NCI-H2171 (cell line): ENCODE measurements at places on chromosomes 5 and 9.

DNA sequence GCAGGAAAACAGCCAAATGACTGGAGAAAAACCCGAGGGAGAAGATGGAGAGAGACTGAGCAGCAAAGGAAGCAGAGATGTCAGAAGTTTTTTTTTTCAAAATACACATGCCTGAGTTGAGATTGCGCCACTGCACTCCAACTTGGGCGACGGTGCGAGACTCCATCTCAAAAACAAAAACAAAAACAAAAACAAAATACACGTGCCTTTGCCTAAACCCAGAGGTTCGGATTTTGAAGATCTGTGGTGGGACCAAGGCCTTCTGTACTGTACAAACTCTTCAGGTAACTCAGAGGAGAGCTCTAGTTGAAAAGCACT is 38.8 kb upstream of the FBXW11 start:
- DNase-seq = no peak

- no peak for DNase-seq
Measured at GRCh38 chr5:115194676-115195075, 25.0 kb upstream of the TRIM36 start.

DNA sequence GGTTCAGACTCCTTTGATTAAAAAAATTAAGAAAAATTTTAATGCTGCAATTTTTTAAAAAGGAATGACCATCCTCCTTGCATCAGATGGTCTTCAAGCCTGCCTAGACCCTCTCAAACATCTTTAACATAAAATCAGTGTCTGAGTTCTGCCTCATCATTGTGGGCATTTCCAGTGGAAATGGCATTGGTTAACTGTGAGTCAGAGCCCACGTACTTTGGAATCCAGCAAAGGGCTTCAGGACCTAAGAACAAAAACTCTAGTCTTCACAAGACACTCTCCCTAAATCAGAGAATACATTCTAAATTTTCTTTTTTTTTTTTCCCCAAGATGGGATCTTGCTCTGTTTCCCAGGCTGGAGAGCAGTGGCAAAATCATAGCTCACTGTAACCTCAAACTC is 9.4 kb upstream of the C5orf15 start:
- DNase-seq = no peak

GRCh38 chr5:62287237-62287636 is 18.8 kb upstream of the KIF2A start:
- DNase-seq = no peak

- DNase-seq = no peak
Measured at GRCh38 chr9:77028478-77028877, 9.0 kb downstream of the FOXB2 start.

DNA sequence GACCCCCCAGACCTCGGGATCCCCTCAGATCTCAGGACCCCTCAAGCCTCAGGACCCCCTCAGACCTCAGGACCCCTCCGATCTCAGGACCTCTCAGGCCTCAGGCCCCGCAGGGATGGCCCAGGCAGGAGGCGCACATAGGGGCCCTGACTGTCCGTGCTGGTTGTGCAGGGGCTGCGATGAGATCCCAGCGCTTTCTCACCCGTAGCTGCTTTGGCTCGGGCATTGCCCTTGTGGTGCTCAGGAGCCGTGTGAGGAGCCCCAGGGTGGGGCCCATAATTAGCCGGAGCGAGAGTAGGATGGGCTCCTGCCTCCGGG is 680 bp upstream of the LPCAT1 start:
- DNase-seq = no peak

- peak; percentile 31 for DNase-seq
Measured at GRCh38 chr5:132190161-132190817, 37.4 kb downstream of the P4HA2 start.

GRCh38 chr9:16316456-16316855 is 554.0 kb downstream of the BNC2 start:
- DNase-seq = peak; percentile 13

- no peak for DNase-seq
Measured at GRCh38 chr9:100131875-100132430, 32.9 kb downstream of the INVS start.

DNA sequence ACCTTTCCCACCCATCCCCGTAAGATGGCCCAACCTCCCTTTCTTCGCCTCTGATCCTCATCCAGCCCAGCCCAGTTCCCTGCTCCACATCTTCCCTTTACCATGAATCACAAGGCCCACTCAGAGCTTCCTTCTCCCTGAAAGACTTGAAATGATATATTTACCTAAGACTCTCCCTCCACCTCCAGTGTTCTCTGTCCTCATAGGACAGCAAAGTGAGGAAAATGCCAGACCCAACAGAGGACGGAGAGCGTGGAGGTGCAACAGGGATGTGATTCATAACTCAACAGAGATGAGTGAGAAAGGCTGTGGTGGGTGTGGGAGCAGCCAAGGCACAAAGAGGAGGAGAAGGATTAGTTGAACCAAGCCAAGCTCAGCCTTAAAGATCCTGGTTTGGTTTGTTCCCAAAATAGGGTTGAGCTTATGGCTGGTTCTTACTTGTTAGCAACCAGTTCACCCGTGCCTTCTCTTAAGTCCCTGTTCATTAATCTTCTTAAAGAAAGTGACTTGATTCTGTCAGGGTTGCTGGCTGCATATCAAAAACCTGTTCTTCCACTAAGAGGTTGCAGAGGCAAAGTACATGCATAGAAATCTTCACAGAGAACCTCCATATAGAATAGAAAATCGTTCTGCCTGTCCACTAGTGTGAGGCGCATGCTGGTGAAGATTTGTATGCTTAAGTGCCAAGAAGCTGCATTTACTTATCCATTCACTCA is 183.2 kb downstream of the ACTL7B start:
- no peak for DNase-seq

DNA sequence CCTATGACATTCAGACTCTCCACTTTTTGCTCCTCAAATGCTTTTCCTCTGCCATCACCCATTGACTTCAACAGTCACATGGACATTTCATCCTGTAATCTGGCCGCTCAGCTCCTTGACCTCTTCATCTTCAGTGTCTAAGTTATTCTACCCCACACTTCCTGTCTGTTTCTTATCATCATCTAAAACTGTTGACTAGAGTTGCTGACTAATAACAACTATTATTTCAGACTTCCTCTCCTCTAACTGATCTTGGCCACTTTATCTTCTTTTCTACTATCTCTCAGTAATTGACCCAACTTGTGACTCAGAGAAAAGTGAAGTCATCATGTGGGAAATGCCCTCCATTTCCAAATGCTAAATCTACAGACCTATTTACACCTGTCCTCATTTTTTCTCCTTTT is 254.7 kb upstream of the TRPC7 start:
- DNase-seq = no peak

DNA sequence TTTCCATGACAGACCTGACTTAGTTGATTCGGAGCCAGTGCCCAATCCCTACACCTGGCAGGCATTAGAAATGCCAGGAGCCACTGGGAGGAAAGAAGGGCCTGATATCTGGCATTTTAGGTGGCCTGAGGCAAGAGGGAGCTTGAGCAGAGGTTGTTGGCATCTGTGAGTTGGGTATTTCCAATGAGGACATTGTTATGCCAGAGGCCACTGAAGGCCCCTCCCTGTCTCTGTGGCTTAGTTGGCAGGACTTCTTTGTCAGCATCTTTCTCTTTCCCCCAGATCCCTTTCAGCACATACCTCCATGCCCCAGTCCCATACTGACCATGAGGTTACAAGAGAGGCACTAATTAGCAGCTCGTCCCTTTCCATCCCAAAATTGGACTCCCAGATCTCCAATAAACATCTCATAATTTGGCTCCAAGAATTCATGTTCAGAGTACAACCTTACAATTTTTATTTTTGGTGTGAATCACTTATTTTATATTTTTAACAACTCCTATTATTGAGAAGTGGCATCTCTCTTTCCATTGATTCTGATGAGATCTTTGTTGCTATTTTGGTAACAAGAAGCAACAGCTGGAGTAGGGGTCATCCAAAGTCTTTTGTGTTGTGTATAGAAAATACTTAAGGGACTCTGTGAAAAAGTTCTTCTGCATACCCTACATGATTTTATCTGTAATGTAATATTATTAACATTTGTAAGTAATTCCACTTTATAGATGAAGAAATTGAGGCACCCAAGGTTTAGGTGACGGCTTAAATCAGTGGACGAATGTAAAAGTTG is 68.6 kb upstream of the MAP3K1 start:
- DNase-seq = no peak

DNA sequence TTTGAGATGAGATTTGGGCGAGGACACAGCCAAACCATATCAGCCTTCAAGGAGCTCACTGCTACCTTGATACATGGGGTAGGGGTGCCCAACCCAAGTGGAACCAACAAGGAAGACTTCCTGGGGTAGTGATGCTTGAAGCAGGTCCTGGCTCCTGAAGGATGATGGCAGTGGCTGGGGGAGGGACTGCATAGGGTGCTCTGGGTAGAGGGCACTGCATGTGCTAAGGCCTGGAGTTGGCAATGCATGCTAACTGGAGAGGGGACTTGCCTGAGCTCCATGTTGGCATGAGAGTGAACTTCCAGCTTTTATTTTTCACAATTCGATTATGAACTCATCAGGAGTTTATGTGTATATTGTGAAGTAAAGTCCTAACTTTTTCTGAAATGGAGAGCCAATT is 58.6 kb upstream of the FRRS1L start:
- no peak for DNase-seq

DNA sequence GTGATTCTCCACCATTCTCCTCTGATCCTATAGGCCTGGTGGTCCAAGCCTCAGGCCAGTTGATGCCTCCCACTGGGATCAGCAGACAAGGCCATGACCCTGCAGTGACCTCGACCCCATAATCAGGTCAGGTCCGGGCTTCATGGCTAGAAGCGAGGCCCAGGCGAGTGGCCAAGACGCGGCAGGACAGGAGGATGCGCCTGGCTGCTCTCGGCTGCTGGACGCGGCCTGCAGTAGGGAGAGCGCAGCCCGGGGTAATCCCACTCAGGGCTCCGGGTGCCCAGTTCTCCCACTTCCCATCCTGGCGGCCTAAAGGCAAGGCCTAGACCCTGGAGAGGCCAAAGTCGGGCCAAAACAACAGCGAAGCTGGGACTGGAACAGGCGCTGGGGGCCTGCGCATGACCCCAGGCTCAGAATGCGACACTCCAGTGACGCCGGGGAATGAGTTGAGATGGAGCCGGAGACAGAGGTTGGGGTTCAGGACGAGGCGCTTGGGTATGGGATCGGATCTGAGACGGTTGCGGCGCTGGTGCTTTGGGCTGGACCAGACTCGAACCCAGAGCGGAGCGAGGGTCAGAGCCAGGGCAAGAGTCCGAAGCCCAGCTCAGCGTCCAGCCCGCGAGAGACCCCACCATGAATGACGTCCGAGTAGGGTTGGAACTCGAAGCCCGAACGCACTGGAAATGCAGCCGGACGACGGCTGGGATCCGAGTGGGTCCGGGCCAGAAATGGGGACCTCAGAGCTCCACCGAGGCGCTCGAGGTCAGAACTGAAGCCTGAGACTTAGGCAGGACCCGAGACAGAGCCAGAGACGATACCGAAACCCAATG is 3.2 kb downstream of the LHX6 start:
- DNase-seq = no peak

- DNase-seq = no peak
Measured at GRCh38 chr9:91340395-91340967, 21.2 kb downstream of the AUH start.

GRCh38 chr9:101064206-101064605 is 35.7 kb downstream of the PLPPR1 start:
- DNase-seq = no peak

GRCh38 chr5:95615164-95615467 is 4.8 kb upstream of the GPR150 start:
- DNase-seq = no peak

DNA sequence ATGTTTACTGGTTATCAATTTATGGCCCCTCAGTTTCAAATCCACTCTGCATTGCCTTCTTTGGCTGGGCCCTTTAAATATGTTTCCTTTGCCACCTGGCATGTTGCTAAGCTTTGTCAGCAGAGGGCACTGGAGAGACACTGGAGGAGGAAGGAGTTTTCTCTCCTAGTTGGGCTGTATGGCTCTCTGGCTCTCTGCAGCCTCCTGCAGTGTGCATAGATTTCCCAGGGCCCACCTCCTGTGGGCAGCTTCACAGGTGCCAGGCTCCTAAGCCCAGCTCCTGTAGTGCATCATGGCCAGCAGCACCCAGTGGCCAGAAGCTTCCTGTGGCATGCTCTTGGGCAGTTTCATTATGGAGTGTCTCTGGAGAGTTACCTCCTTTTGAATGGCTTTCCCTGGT is 23.3 kb downstream of the CAVIN4 start:
- DNase-seq = peak; percentile 52

DNA sequence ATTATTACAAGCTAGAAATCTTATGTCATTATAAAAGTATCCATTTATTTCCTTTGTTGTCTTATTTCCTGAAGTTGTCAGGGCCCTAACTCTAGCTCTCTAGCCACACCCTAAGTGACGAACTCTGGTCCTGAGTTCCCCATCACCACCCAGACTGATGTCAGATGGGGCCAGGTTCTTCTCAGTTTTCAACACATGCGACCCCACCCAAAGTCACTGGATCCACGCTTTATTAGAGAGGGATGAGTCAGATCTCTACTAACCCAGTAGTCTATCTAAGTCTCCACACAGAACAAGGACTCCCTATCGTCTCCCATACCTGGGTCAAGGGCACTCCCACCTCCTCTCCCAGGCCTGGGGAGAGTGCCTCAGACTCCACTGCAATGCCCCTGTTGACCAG is 6.8 kb upstream of the FEM1C start:
- DNase-seq = no peak

DNA sequence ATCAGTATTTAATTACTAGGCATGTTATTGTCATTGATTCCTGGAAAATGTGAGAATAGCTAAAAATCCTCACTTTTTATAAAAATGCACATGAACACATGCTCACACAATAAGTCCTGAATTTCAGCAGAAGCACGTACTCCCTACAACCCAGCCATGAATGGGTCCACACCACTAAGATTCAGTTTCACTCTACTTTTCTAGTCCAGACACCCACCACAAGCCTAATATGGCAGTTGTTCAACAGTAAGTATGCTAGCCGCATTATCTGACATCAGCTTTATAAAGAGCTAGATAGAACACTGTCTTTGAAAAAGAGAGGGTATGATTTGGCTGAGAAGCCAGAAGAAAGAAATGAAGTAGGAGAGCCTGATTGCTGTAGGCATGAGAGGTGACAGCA is 639.3 kb downstream of the BRINP1 start:
- no peak for DNase-seq

GRCh38 chr5:146906803-146907202 is 28.2 kb upstream of the PPP2R2B start:
- no peak for DNase-seq

DNA sequence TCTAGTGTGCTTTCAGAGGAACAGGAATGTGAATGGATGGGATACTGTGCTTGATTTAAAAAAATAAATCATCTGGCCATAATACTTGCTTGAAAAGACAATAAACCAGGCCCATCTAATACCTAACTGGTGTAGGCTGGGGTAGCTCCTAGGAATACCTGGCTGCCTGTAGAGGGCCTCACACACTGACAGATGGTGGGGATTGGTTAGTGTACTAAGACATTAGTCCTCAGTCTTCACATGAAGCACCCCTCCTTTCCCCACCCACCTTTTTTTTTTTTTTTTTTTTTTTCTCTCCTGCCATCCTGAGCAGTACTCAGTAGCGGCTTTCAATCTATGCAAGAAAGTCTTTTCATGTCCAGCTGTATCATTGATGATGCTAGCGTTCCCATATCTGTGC is 130.5 kb downstream of the ADGRV1 start:
- no peak for DNase-seq
